Suppressor macrophage treated with lipopolysaccharide for 4 hours (primary cell): ENCODE measurements at places on chromosomes 5 and 9.

DNA sequence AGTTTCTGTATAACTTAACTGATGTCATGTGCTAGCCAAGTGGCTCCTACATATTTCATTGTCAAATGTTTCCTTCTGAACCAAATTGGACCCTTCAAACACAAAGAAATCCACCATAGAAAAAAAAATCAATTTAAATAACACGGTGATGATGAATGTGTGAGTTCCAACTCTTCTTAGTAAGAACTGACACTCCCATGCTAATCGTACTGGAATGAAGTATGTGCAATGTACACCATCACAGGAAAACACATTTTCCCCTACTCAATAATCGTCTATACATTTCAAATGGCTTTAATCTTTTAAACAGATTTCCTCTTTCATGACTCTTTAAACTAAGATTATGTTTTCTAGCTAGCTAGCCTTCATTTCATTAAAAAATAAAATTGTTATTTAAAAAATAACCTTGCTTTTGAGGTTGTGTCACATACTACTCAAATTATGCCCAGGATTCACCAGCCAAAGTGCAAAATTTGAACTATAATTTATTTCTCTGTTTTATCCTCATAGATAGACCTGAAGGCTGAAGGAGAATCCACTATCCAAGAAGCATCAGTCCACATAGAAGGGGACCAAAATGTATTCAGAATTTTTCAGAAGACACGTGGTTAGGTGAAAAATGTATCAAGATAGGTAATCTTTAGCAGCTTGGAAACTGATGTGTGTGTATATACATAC, 131.0 kb upstream of the ITGA1 start:
- DNase-seq: no peak

DNA sequence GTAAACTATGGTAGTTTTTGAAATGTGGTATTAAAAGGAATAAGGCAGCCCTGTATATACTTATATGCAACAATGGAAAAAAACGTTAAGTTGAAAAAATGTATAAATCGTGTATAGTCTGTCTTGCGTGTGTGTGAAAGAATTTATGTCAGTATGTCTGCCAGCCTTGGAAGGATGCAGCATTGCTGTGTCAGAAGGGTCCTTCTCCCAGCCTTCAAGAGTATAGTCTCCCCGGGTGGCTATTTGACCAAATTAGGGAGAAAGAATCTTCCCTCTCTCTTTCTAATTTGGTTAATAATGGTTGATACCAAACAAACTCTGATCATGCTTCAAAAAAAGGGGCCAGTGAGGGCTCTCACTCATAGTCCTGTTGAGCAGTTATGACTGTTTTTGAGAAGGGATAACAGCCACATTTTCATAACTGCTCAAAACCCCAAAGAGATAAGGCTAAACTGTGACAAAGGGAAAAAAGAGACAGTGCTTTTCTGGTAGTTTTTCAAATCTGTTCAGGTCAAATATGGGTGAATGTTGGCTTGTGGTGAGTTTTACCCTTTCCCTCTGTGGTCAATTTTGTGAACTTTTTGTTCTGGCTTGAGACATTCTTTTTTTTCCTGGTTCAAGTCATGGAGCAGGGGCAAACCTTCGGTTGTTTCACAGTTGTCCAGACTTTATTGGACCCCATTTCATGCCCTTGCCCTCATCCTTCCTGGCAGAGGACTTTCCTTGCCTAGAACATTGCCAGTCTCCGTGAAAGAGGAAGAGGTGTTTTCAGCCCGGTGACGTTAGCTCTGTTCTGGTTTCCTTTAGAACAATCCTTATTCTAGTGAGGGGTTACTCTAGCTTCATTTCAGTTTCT, 21.0 kb downstream of the SNX30 start:
- DNase-seq: peak; percentile 69

- DNase-seq: no peak
These were observed 492.7 kb downstream of the RASEF start for GRCh38 chr9:82570226-82570625.

GRCh38 chr5:73448463-73449136, at the start of gene FOXD1:
FOXD1 (minus strand) TSS chr5:73448777; CDS start chr5:73448362, 415 bp downstream.
- peak; percentile 74 for DNase-seq

DNA sequence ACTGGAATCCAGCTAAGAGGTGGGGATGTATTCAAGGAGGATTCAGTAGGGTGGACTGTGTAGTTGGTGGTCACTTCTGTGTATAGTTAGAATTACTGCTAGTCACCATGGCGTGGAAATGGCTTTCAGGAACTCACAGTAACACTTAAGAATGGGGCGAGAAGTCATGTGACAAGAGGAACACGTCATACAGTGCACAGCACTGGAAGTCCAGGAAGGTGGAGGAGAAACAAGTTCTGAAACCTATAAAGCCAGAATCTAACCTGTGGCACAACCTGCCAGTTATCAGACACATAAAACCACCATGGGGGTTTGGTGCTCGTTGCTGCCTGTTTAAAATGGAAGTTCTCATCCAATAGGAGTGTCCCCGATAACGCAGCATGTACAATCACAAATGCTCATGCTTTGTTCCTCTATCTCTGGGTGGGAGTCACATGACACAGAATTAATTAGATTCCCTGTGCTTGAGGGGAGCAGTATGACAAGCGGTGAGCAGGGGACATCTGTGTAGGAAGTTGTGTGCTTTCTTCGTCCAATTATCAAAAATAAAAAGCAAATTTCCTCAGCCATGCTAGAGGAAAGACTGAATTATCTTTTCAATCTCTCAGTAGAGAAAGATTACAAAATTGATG, 193.0 kb downstream of the SPOCK1 start:
- DNase-seq: no peak

- no peak for DNase-seq
These were observed 121.2 kb upstream of the PTPN3 start for GRCh38 chr9:109619310-109619709.

DNA sequence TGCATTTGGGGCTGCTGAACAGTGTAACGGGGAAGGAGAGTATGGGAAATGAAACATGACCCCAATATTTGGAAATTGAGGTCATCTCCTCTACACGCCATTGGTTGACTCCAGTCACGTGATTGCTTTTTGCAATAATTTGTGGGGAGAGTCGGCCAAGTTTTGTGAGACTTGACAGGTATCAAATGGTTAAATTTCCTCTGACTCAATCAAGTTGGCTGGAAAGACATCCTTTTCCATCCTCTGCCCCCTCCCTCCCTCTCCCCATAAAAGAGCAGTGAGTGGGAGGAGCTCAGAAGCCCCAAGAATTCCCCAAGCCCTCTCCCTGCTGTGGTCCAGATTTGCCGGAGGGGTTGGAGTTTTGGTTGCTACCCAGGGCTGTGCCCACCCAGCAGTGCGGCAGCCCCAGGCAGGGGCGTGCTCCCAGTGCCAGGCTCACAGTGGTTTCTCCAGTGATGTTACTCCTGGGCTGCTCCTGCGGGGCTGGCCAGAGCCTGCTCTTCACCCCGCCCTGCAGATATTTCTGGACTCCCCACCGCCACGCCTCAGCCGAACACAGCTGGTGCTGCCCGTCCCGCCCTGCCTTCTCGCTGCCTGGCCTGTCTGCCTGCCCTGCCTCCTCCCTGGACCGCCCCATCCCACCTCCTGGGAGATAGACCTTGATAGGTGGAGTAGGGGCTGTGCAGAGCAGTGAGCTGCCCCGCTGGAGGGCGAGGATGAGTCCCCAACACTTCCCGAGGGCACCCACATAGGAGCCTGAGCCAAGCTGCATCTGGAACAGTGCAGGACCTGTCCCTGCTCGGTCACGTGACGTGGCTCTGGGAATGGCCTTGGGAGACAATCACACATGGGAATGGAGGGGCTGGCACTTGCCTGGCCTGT, 3.4 kb downstream of the COL5A1 start:
- no peak for DNase-seq

DNA sequence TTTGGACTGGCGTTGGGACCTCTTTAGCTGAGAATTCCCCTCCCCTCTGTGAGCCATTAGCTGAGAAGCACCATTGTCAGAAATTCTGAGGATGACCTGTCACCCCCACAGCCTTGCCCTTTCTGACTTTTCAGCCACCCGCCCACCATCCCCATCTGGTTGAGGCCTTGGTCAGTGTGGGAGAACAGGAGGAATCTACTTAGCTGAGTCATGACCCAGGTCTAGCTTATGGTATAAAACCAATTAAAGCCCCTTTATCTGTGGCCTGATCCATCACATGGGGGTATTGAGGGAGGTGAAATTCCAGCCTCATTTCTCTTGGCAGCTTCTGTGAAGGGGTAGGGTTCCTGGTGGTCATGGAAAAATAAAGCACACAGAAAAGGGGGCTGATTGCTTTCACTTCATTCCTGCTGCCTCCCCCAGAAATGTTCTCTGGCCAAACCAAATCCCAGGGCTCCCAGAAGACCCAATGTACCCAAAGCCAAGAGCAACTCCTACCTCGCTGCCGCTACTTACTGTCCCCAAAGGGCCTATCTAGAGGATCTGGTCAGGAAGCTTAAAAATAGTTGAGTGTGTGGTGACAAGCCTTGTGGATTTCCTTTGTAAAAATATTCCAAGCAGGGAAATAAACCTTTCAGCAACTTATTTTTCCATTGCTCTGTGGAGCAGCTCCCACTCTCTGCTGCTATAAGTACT, 174.8 kb upstream of the TNC start:
- DNase-seq: no peak

- no peak for DNase-seq
These were observed 221.7 kb downstream of the FSTL4 start for GRCh38 chr5:133390416-133391353.

GRCh38 chr9:3629495-3629894, 103.7 kb upstream of the RFX3 start:
- no peak for DNase-seq

- DNase-seq: no peak
These were observed 1.3 kb upstream of the ERMP1 start for GRCh38 chr9:5834214-5834613.
